MCF 10A (cell line): ENCODE measurements at places on chromosomes 2 and 18. TPM values are rescaled to one million over a fixed set of nuclear protein-coding genes. Genes with fewer than 3 reads are reported as not detected.

- DNase-seq: peak; percentile 35
These were observed 30.0 kb downstream of the THNSL2 start for GRCh38 chr2:88199912-88200682.

DNA sequence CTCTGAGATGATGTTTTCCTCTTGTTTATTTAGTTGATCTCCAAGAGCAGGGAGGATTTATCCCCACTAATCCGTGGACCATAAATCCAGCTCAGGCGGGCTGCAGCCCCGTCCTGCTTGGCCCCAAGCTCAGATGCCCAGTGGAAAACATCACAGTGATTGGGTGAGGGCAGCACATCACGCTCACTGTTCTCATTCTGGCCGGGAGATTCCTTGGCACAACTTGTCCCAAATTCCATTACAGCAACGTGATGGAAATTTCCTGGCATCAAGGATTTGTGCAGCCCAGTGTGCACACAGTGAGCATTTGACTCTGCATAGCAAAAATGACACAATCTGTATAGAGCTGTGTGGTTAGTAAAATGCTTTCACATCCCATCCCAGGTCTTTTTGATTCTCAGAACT, 96.8 kb downstream of the VAPA start:
- peak; percentile 67 for DNase-seq

GRCh38 chr18:34624551-34624950, 85.5 kb upstream of the DTNA start:
- DNase-seq: no peak

The NPHP1 gene
- total RNA-seq: 3.1 and 5.9 TPM in 2 replicates

The TNFAIP6 gene
- 1.8 and 3.7 TPM in 2 replicates for total RNA-seq

GRCh38 chr18:48565105-48565504, 26.3 kb downstream of the CTIF start:
- DNase-seq: no peak

DNA sequence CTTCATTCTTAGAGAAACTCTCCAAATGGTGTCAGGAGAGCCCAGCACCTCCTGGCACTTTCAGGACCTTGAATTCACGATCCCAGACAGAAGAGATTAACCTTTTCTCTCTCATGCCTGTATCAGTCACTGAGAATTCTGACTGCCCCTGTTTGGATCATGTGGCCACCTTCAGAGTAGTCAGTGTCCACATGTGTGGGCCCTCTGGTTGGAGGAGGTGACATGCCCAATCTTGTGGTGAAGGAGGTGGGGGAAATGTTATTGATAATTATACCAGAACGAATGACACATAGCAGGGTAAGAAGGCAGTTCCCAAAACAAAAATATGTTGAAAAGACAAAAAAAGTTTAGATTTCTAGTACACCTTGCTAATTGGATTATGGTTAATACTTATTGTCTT, 31.7 kb downstream of the UBXN4 start:
- no peak for DNase-seq

DNA sequence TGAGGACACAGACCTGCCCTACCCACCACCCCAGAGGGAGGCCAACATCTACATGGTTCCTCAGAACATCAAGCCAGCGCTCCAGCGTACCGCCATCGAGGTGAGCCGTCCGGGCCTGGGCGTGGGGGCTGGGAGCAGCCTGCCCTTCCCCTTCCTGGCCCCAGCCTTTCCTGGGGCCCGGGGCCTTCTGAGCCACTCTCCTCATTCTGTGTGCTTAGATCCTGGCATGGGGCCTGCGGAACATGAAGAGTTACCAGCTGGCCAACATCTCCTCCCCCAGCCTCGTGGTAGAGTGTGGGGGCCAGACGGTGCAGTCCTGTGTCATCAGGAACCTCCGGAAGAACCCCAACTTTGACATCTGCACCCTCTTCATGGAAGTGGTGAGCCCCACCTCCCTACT, 157.9 kb downstream of the DYSF start:
- no peak for DNase-seq

DNA sequence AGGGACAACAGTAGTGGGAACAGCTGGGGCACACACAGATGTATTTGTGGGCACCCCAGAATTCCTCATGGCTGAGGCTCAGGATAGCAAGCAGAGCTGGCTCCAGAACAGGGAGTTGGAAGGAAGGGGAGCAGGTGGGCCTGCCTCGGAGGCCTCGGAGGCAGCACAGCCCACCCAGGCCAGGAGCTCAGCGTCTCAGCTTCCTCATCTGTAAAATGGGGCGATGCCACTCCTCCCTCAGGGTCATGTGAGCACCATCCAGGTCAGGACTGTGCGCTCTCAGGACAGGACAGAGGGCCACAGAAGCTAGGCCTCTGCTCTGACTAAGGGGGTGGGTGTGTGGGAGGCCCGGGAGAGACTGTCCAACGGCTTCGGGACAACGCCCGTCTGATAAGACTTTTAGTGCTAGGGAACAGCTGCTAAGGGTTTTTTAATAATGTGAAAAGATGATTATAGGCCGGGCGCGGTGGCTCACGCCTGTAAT, 106.2 kb downstream of the HDAC4 start:
- DNase-seq: no peak

The MAB21L4 gene
- total RNA-seq: not detected in 2 replicates

DNA sequence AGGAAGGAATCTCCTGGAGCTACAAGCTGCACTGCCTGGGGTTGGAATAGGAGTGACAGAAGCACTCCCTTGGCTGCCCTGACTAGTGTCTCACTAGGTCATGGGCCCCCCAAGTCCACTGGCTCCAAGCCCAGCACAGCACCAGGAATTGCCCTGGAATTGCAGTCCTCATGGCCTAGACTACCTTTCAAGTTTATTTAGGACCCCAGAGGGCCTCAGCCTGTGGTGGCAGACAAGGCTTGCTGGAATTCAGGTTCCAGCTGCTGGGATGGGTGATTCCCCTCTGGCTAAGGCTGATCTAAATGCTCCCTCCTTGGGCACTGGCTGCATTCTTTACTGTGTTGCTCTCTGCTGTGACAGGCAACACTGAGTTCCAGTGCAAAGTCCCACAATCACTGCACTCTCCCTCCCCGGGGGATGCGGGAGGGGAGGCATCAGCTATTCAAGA, 14.0 kb downstream of the STRADB start:
- no peak for DNase-seq

DNA sequence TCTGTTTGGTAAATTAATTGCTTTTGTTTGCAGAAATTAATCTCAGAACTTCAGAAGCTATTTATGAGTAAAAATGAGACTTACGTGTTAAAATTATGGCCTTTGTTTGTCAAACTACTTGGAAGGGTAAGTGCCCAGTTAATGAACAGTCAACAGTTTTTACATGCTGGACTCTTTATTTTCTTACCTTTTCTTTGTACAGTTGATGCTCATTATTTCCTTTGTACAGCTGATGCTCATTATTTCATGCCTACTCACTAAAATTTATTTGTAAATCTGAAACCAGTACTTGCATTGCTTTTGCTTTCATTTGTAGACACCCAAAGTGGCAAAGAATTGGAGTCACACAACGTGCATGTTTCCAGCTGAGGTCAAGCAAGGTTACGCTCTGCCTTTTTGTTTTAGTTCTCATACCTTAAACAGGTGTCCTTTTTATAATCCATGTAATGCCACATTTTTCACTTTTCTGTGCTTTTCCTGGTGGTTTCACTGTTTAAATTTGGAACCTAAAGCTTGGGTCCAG, 13.3 kb downstream of the RIF1 start:
- DNase-seq: no peak

GRCh38 chr18:65859075-65859474, 108.3 kb downstream of the CDH7 start:
- no peak for DNase-seq

The STK17B gene
- total RNA-seq: 17.1 and 20.7 TPM in 2 replicates

The CYTIP gene
- 0.19 TPM in 1 of 2 replicates, not detected in the other for total RNA-seq

- DNase-seq: no peak
These were observed 104.2 kb downstream of the CCDC85A start for GRCh38 chr2:56287974-56288373.

The VWA3B gene
- total RNA-seq: not detected in 2 replicates

- no peak for DNase-seq
These were observed 20.6 kb downstream of the ANTXR1 start for GRCh38 chr2:69033461-69034095.

DNA sequence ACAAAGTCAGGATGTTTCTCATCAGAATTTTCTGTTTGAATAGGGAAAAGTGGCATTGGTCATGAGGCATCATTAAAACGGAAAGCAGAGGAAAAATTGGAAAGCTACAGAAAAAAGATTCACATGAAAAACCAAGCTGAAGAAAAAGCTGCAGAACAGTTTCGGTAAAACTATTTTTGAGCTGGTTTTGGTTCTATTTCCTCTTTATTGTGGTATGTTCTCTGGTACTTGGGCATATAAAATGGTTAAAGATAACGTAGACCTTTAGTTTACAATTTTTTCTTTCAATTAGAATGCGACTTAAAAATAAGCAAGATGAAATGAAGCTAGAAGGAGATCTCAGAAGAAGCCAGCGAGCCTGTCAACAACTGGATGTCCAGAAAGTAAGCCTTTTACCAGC, 7.6 kb downstream of the GPATCH11 start:
- DNase-seq: no peak

DNA sequence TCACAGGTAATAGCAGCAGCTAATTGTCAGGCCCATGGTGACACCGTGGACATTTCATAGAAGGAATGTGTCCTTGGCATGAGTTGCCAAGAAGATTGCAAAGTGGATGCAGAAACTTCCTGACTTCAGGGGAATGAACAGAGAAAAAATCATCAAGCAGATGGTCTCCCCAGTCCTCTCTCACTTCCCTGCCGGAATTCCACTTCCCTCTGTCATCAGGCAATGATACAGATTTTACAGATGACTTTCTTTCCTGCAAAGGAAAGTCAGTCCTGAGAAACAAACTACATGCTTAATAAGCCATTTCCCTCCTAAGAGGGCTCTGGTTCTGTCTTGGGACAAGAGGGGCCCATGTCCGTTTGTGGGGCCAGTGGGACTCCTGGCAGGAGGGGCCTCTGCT, 45.7 kb downstream of the KCNF1 start:
- no peak for DNase-seq

The CYS1 gene
- not detected in 2 replicates for total RNA-seq

GRCh38 chr2:53786352-53786704, 425 bp downstream of the ASB3 start:
- peak; percentile 41 for DNase-seq

The TBC1D8 gene
- 48.1 and 50.9 TPM in 2 replicates for total RNA-seq

- no peak for DNase-seq
These were observed 35.2 kb downstream of the ANKAR start for GRCh38 chr2:189709501-189710221.

- no peak for DNase-seq
These were observed 675 bp upstream of the MLPH start for GRCh38 chr2:237486334-237486818.

GRCh38 chr2:18949871-18950270, 360.5 kb upstream of the NT5C1B start:
- DNase-seq: no peak

GRCh38 chr2:217218269-217219163, 358.7 kb upstream of the TNP1 start:
- no peak for DNase-seq

DNA sequence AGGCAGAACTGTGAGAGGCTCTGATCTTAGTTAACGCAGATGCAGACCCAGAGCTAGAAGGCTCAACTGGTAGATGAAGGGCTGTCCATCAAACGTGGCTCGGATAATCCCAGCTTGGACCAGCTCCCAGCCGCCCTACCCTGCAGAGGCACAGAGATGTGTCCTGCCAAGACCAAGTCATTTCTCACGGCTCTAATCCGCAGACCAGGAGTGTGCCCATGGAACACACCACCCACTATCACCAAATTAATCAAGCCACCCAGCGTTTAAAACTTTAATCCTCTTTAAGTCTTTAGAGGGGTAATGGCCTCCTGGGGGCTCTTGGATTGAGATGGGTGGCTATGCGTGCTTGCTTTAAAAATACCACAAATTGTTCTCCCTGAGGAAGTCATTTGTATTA, 17.5 kb downstream of the LYPD1 start:
- DNase-seq: no peak

- no peak for DNase-seq
These were observed 25.3 kb upstream of the SERTAD2 start for GRCh38 chr2:64678771-64679590.

DNA sequence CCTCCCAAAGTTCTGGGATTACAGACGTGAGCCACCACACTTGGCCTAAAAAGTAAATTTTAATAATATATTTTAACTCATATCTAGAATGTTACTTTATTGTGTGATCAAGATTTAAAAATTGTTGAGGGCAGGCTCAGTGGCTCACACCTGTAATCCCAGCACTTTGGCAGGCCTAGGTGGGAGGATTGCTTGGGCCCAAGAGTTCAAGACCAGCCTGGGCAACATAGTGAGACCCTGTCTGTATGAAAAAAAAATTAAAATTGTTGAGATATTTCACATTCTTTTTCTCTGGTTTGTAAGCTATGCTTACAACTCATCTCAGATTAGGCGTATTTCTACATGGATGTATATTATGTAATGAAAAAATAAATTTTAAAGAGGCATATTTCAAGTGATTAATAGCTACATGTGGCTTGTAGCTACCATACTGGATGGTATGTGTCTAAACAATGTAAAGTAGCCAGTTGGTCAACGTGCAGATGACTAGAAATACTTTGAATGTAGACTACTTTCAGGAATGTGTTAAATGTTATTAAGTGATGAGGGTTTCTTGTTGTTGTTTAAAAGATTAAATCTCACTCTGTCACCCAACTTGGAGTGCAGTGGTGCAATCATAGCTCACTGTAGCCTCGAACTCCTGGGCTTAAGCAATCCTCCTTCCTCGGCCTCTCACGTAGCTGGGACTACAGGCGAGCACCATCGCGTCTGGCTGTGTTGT, 5.9 kb downstream of the RAB10 start:
- DNase-seq: no peak

The MPHOSPH10 gene
- 31.4 and 32.8 TPM in 2 replicates for total RNA-seq

The HTRA2 gene
- 27.6 and 33.0 TPM in 2 replicates for total RNA-seq

The MDH1B gene
- total RNA-seq: 0.66 and 0.77 TPM in 2 replicates

DNA sequence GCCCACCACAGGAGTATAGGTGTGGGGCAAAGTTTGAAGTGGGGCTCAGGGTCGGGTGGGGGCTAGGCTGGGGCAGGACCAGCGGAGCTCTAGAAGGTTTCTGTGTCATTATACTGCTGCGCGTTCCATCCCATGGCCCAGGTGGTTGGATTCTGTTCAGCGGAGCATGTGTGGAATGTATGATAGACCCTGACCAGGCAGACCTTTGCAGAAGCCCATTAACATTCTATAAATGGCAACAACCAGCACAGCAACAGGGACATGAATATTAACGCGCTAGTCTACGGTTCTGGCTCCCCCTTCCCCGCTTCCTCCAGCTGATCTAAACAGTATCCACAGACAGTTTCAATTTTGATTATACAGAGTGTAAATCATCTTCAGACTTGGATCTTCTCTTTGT, 4.1 kb upstream of the PRKCE start:
- DNase-seq: no peak

- no peak for DNase-seq
These were observed 120.6 kb upstream of the SMAD7 start for GRCh38 chr18:49071317-49071716.

The TYMS gene
- 22.4 and 57.0 TPM in 2 replicates for total RNA-seq
